ENCODE measurements at places on chromosomes 2 and 18.
A peak's percentile ranks its signal among the peaks of the same experiment; 100 is the strongest.

DNA sequence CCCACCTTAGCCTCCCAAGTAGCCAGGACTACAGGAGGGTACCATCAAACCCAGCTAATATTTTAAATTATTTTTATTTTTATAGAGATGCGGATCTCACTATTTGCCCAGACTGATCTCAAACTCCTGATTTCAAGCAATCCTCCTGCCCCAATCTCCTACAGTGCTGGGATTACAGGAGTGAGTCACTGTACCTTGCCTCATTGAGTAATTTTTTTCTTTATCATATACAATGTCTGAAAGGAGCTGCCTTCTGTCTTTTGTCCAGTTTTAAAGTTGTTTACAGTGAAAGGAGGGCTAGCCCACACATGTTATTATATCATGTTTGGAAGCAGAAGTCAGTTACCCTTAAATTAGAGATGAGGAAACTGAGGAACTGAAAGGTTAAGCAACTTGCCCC lies 32.5 kb downstream of the PRKRA start:
- DNase-seq: no peak

DNA sequence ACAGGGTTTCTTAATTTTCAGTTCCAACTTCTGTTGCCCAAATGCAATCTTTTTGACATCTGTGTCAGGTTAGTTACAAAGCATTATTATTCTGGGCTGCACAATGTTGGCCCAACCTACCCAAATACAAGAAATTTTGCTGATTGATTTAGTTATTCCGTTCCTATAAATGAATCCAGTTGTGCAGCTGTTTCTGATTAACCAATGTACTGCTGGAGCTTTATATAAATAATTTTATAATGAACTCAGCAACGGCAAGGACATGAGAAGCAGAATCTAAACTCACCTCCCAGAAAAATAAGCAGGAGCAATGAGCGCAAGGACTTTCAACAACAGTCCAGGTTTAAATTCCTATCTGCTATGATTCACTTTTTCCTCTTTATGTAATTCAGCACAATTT lies 76.3 kb upstream of the WIPF1 start:
- DNase-seq: no peak

DNA sequence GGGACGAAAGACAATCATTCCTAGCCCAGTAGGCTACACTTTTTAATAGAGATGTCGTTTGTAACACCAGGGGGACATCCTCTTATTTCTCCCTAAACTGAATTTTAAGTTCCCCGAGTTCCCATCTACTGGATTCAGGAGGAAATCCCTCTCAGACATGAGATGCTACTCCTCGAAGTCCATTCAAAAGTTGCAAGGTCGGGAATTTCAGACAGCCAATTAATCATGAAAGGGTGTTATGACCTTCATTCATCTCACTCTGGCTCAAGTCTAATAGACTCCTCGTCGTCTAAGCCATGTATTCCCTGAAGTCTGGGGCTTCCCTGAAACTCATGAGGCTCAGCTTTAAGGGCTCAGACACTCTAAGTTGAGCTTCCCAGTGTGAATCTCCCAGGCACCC lies 1.2 kb upstream of the DSC3 start:
- no peak for DNase-seq

DNA sequence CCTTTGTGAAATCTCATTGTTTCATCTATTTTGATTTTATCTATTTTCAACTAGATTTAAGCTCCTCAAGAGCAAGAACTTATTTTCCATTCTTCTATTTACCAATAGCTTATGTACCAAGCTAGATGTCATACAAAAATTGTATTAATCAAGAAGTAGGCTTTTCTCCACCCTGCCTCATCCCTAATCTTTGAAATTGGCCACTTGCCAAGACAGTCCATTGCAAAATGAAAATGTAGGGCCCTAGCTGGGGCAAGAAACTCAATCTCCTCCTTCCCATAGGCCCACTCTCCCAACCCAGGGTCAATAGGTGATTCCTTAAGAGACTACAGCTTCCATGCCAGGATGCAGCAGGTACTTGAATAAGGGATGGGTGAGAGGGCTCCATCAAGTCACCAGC lies 39.3 kb upstream of the STPG4 start:
- no peak for DNase-seq

DNA sequence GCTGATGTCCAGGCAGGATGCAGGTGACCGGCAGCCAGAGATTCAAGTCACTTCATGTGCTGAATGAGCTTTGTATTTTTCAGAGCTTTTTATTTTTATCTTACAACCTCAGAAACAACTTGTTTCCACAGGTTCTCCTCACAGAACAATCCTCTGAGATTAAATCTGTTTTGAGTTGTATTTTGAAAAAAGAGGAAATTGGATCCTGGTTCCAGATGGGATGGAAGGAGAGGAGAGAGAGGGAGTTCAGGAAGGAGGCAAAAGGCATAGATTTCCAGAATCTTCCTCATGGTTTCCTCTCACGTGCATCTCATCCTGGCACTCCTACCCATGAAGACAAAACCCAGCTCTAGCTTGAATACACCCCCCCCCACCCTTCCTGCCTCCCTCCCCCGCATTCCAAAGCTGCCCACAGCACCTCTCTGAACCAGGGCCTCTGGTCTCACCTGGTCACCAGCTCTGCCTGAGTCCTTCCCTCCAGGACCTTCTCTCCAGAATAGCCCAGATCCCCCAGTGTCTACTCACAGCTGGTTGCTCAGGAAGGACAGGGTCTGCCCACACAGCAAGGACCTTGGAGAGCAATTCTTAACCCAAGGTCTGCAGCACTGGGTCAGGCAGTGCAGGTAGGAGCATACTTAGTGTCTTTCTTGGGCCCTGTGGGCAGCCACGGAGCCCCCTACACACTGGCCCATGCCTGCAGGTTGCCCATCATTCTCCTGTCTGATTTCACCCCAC lies 104.7 kb downstream of the ZFP36L2 start:
- no peak for DNase-seq

- DNase-seq: no peak
Measured at GRCh38 chr2:202689898-202690297, 55.1 kb downstream of the FAM117B start.

DNA sequence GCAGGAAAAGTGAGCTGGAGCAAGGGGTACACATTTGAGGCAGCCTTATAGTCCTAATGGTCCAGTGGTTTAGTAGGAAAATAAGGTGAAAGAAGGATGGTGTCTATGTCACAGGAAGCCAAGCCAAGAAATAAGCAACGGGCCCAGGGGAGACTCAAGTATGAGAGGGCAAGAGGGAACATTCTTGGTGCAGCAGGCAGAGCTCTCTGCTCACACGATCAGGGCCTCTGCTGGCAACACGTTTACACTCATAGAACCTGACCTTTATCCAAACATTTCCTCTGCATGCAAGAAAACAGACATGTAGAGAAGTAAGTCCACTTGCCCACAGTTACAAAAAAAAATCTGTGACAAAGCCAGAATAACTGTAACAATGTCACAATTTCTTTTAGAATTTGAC lies 32.6 kb upstream of the LRRC30 start:
- DNase-seq: no peak

- no peak for DNase-seq
Measured at GRCh38 chr2:142724186-142724585, 153.3 kb upstream of the KYNU start.

GRCh38 chr18:46320928-46321711 lies 216.9 kb downstream of the HAUS1 start:
- DNase-seq: no peak

DNA sequence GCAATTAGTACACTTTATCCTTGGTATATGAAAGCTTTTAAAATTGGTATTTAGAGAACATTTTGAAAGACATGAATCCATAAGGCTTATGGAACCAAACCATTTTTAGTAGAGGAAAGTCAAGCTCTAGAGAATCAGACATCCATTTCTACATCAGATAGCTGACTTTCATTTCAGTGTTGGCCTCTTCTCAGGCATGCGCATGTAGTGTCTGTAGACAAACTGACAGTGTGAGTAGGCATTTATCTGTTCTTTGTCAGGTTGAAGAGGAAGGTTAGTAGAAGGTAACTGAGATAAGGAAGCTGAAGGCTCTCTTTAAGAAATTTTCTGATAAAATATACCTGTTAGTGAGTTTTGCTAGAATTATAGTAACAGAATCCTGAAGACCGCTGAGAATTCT lies 221.9 kb upstream of the SIX3 start:
- DNase-seq: no peak

DNA sequence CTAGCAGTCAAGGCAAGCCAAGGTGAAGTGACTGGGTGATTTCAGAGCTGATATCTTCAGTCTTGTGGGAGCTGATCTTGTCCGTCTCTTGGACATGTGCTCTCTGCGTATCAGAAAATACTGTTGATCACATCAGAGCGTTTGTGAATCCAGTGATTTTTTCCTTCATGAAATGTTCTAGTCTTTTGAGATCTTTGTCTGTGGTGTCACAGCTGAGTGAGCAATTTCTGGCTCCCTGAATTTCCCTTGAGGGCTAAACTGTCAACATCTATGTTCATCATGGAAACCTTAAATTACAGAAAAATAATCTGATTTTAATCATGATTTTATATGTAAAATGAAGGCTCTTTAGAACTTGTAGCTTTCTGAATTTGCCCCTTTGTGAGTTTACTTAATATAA lies 432.0 kb downstream of the CCDC85A start:
- no peak for DNase-seq

- no peak for DNase-seq
Measured at GRCh38 chr18:63741769-63742168, 33.4 kb upstream of the SERPINB7 start.

DNA sequence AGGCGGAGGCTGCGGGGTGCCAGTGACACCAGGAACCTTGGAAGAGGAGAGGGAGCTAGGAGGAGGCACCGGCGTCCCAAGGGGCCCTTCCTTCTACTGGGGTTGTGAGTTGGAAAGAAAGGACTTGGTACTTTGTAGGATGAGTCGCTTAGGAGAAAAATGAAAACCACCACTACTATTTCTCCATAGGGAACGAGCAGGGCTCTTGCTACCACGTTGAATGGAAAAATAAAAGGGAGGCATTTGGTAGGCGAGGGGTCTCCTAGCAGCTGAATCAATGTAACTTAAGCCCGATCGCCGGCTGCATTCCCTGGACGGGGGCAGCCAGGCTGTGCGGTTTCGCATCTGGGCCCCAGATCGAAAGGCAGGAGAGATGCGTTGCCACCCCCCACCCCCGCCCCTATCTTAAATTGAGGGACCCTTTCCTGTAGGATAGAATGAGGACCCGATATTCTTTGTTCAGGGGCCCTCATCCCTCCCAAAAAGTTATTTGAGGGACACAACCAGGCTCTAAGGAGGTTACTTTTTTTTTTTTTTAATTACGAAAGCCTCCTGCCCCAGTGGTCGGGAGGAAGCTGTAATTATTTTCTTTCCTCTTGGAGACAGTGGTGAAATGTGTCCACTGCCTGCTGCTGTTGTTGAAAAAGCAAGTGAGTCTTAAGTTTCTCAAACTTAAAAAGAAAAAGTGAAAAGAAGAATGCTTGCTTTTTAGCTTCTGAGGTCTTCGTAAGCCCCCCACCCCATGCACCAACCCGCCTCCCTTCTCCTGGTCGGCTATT lies 1.3 kb downstream of the IGFBP2 start:
- DNase-seq: no peak

DNA sequence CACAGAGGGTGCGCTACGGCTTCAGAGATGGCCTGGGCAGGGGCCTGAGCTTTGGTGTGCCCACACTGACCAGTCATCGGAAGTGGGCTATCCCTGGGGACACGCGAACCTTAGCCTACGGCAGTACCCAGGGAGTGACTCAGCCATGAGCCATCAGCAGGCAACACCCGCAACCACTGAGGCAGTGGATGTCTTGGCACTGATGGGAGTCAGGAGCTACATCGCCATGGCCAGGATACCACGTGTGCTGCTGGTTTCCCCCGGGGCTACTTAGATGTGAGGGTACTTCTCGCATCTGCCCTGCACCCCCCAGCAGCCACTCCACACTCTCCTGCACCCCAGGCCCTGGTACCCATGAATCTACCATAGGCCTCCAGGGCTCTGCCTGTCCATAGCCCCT lies 12.8 kb upstream of the HPCAL1 start:
- no peak for DNase-seq

DNA sequence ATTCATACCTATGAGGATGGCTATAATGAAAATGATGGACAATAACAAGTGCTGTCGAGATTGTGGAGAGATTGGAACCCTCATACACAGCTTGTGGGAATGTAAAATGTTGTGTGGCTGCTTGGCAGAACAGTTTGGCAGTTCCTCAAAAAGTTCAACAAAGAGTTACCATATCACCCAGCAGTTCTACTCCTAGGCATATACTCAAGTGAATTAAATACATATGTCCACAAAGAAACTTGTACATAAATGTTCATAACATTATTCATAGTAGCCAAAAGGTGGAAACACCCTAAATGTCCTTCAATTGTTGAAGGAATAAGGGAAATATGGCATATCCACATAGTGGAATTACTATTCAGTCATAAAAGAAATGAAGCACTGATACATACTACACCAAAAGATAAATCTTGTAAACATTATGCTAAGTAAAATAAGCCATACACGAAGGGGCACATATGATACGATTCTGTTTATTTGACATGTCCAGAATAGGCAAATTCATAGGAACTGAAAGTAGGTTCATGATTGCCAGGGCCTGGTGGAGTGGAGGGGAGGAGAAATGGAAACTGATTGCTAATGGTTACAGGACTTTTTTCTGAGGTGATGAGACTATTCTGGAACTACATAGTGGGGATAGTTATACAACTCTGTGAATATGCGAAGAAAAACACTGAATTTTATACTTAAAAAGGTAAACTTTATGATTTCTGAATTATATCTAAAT lies 92.1 kb downstream of the ADAM23 start:
- no peak for DNase-seq

- DNase-seq: peak; percentile 74
Measured at GRCh38 chr2:26942543-26943295, 27.7 kb upstream of the MAPRE3 start.

GRCh38 chr2:231606941-231607340 lies 14.3 kb downstream of the TEX44 start:
- DNase-seq: no peak

GRCh38 chr2:32572030-32572429 lies 55.8 kb upstream of the TTC27 start:
- no peak for DNase-seq

DNA sequence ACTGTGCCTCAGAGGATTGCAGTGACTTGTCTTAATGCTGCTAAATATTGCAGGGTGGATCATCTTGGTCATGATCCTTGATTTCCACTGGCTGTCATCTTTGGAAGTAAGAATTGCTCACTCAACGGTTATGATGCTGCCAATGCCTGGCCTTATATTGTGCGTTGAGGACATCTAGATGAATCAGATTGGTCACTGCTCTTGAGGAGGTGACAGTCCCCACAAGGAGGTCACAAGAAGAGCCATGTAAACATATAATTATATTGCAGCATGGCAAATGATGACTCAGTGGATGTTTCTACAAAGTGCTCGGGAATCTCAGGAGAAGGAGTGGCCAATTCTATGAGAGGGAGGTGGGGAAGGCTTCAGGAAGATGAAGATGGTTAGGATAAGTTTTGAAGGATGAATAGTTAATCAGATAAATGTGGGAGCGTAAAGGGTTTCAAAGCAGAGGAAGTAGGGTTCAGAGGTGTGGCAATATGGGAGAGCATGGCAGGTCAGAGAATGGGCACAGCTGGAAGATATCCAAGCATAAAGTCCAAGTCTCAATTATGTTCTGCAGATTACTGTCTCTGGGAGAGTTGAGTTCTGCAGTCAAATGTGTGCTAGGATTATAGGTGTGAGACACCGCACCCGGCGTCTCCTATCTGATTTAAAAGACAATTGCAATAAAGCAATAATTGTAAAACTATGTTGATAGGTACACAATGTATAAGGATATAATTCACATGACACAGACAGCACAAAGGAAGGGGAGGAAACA lies 21.3 kb upstream of the TMEM131 start:
- no peak for DNase-seq

All from stimulated activated CD4-positive, alpha-beta T cell treated with anti-CD3 and anti-CD28 coated beads, Interleukin-2, amount 100 ng/mL, for 24 hours (primary cell).